ENCODE measurements at places on chromosomes 7 and 10. TPM values are rescaled to one million over a fixed set of nuclear protein-coding genes. Genes with fewer than 3 reads are reported as not detected.

DNA sequence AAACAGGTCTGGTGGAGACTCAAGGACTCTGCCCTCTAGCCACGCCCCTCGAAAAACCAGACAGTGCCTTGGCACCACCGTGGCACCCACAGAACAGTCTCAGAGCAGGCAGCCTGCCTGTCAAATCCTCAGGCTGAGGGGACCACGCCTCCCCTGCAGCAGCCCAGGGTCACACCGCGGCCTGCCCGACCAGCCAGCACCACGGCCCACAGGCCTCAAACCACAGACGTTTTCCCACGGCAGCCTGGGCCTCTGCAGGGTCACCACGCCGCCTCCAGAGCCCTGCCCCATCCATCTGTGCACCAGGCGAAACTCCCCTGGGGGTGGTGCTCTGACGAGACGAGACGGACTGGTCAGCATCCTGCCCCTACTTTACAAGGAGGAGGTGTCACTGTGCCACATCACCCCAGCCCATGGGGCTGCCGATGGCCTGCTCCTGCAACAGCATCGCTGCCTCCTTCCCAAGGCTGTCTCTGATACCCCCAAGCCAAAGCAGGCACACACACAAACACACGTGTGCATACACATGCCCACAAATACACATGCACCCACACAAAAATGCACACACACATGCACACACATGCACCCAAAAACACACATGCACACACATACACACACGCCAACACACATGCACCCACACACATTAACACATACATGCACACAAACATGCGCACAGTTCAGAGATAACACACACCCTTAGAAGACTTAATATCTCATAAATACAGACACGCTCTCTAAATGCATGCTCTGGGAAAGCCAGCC is 24.6 kb downstream of the PAPOLB start:
- no peak for DNase-seq

- no peak for DNase-seq
These were observed 45.9 kb downstream of the COL1A2 start for GRCh38 chr7:94440451-94441039.

Gene HOXA5
- 22.6 TPM for total RNA-seq

GRCh38 chr10:11794566-11794965 is 28.6 kb upstream of the PROSER2 start:
- DNase-seq = no peak

Gene SYPL1
- total RNA-seq = 69.7 TPM

Gene HHEX
- not detected for total RNA-seq

DNA sequence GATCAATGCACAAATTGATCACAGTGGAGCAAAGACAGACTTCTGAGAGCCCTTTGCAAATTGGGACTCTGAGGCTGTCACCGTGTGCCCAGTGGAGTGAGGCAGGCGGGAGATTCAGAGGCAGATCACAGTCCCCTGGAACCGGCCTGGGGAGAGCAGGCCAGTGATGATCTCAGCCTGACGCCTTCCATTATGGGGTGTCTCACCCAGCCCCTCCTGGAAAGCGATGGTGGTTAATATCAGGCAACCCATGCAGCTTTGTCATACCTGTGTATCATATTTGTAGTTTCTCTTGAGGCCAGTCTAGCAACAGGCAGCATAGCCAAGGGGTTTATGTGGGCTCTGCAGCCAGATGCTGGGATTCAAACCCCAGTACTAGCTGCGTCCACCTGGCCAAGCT is 147.8 kb downstream of the EMX2 start:
- DNase-seq = no peak

DNA sequence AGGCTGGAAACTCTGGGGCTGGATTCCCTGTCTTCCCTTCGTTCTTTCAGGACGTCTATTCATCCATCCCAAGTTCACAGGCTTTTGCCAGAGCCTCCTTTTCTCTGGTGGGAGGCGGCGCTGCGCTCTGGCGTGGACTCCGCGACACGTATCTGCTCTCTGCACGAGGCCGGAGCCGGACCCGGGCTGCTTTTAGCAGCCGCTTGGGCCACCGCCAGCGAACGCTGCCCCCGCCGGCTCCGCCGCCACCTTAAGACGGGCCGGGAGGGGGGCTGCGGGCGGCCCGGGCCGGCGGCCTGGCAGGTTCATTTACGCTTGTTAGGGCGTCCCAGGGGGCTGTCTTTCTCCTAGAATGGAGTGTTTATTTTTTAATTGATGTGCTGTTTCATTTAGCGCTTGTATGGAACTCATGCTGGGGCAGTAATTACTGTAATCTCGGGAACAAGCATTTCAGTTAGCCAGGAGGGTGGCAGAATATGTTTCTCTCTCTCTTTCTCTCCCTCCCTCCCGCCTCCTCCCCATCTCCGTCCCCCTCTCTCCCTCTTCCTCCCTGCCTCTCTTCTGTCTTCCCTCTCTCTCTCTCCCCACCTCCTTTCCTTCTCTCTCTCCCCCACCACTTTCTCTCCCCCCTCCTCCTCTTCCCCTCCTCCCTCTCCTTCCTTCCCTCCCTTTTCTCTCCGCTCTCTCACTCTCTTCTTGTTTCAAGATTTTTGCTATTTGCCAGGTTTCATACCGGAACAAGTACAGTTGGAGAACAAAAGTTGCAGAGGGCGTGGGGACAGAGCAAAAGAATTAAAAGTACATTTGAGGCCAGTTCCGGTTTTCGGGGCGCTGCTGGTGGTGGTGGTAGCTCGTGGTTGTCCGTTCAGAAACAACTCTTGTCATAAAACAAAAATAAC is 1.3 kb upstream of the FZD8 start:
- peak; percentile 57 for DNase-seq

Gene PTPRN2
- 5.5 TPM for total RNA-seq

DNA sequence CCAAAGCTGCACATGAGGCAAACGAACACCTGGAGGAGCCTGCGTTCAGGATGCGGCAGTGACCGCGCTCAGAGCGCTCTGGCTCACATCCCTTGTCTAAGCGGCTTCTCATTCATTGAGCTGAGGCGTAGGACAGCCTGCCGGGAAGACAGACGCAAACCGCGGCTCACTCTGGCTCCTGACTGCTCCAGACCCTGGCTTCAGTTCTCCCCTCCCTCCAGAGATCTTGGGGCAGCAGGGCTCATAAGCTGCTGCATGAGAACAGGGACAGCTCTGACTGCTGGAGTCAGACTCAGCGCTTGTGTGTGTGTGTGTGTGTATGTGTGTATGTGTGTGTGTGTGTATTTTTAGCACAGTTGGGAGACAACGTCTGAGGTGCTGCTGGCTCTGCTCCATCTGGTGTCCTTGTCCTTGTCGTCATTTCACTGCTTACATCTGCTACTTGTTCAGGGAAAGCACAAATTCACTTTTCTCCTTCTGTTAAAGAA is 15.8 kb upstream of the LYZL2 start:
- peak; percentile 3 for DNase-seq

Gene SLC13A1
- not detected for total RNA-seq

- DNase-seq = no peak
These were observed 84.1 kb downstream of the MDFIC start for GRCh38 chr7:115005953-115006352.

GRCh38 chr7:122864016-122864415 is 22.2 kb downstream of the CADPS2 start:
- no peak for DNase-seq
